ENCODE measurements at places on chromosomes 13 and 19.
A peak's percentile ranks its signal among the peaks of the same experiment; 100 is the strongest.

- DNase-seq: no peak
These were observed 263.2 kb upstream of the SPRY2 start for GRCh38 chr13:80604098-80604497.

- DNase-seq: no peak
These were observed 8.6 kb downstream of the KDM4B start for GRCh38 chr19:4977299-4978174.

DNA sequence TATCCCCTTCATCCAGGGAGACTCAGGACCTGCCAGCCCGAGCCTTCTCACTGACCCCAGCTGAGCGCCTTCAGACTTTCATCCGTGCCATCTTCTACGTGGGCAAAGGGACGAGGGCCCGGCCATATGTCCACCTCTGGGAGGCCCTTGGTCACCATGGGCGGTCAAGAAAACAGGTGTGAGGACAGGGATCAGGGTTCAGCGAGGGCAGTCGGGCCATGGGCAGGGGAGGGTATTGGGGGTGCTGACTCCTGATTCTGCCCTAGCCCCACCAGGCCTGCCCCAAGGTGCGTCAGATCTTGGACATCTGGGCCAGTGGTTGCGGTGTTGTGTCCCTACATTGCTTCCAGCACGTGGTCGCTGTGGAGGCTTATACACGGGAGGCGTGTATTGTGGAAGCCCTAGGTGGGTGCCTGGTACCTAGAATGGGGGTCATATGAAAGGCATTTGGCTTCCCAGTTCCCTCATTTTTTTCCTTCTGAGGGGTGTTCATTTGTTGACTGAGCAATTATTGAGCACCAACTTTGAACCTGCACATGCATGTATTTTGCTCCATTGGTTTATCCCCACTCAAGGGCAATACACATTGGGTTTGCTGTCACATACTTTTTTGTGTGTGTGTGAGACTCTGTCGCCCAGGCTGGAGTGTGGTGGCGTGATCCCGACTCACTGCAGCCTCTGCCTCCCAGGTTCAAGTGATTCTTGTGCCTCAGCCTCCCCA is 3.9 kb downstream of the ANKLE1 start:
- no peak for DNase-seq

- peak; percentile 78 for DNase-seq
These were observed 15.7 kb downstream of the PLIN3 start for GRCh38 chr19:4851551-4852290.

- DNase-seq: no peak
These were observed 20.5 kb downstream of the DYRK1B start for GRCh38 chr19:39813264-39813993.

DNA sequence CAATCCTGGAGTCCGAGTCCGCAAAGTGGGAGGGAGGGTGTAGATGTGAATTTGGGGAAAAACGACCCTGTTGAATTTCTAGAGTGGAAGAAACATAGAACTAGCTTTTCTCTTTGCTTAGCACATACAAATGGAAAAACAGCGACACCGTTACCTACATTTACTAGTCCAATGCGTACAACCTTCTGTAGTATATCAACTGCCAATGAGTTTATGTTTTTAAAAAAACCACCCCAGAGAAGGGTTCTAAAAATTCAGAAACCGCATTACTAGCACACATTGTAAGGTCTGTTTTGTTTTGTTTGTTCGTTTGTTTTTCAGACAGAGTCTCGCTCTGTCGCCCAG is 332 bp upstream of the SUPT20H start:
- no peak for DNase-seq

- no peak for DNase-seq
These were observed 83.6 kb downstream of the ZNF486 start for GRCh38 chr19:20250627-20251026.

- DNase-seq: peak; percentile 88
These were observed 20.2 kb upstream of the ERVV-1 start for GRCh38 chr19:52993342-52994178.

Data from CD4-positive, alpha-beta T cell treated with Interleukin-10 for 1 hour (primary cell).